ENCODE measurements at places on chromosomes 6 and 20.

DNA sequence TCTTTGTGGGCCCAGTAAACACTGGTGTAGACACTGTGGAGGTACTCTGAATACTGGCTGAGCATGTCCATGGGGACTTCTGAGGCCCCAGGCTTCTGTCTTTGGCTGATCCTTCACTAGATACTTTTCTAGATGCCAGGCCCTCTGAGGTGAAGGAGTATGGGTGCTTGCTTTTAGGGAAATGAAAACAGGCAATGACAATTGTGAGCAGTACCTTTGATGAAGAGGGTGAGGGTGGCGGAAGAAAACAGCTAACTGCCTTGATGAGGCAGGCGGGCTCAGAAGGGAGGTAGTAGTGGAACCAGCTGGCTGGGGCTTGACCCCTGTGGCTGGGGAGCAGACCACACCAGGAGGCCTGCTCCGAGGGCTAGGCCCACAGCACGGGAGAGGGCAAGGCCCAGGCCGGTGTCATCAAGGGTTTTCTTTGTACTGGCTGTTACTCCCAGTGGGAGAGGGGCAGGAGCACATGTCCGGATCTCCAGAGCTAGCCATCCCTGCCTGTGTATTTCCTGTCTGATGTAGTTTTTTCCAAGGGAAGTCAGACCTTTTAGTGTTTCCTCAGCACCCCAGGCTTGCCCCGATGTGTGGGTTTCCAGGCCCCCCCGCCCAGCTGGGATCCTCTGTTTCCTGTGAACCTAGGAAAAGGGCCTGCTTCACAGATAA is 3.9 kb downstream of the PLCG1 start:
- DNase-seq: no peak

DNA sequence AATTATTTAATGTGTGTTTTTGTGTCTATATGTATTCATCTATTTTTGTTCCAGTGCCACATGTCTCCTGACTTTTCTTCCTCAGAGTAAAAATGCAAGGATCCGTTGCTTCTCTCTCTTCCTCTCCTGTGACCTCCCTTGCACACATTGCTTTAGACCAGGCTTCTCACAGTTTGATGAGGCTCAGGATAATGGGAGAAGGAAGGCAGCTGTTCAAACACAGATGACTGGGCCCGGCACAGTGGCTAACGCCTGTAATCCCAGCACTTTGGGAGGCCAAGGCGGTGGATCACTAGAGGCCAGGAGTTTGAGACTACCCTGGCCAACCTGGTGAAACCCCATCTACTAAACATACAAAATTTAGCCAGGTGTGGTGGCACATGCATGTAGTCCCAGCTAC is 241.9 kb downstream of the SAMD5 start:
- DNase-seq: no peak

- DNase-seq: no peak
These were observed 127.3 kb downstream of the TNFRSF21 start for GRCh38 chr6:47182291-47182957.

- no peak for DNase-seq
These were observed 152.3 kb downstream of the OR2B2 start for GRCh38 chr6:27759930-27760329.

- DNase-seq: no peak
These were observed 7.5 kb upstream of the TNXB start for GRCh38 chr6:32116674-32117073.

- no peak for DNase-seq
These were observed 82.2 kb downstream of the ANKRD60 start for GRCh38 chr20:58146081-58146745.

DNA sequence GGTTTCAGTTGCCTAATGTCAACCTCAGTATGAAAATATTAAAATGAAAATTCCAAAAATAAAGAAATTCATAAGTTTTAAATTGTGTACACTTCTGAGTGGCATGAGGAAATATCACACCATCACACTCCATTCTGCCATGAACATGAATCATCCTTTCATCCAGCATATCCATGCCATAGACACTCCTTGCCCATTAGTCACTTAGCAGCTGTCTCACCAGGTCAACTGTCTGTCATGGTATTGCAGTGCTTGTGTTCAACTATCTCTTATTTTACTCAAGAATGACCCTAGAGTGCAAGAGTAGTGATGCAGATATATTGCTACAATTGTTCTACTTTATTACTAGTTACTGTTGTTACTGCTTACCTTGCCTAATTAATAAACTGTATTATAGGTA is 712.4 kb downstream of the EPHA7 start:
- no peak for DNase-seq
